ENCODE measurements at places on chromosomes 1 and 21. TPM values are rescaled to one million over a fixed set of nuclear protein-coding genes. Genes with fewer than 3 reads are reported as not detected.

TMPRSS3 gene
- total RNA-seq: not detected

HSD3B1 gene
- total RNA-seq: not detected

LAMB3 gene
- total RNA-seq: 3.8 TPM

KRTAP12-3 gene
- total RNA-seq: not detected

DUSP12 gene
- total RNA-seq: 36.2 TPM

C1orf115 gene
- total RNA-seq: 15.3 TPM

ZNF697 gene
- total RNA-seq: 23.1 TPM

PLA2G2F gene
- total RNA-seq: not detected
